ENCODE measurements at places on chromosomes 16 and 17. TPM values are rescaled to one million over a fixed set of nuclear protein-coding genes. Genes with fewer than 3 reads are reported as not detected.

- no peak for DNase-seq
Observed at GRCh38 chr17:16473044-16474011, 18.7 kb downstream of the LRRC75A start.

- no peak for DNase-seq
Observed at GRCh38 chr17:78133971-78134898, 3.7 kb downstream of the TMC8 start.

- DNase-seq = peak; percentile 76
Observed at GRCh38 chr16:9053006-9053601, 38.3 kb upstream of the HAPSTR1 start.

- no peak for DNase-seq
Observed at GRCh38 chr16:10983159-10983558, 38.8 kb downstream of the CLEC16A start.

- no peak for DNase-seq
Observed at GRCh38 chr16:51268237-51268636, 117.2 kb upstream of the SALL1 start.

GRCh38 chr17:16886655-16887322 is 85.1 kb downstream of the TNFRSF13B start:
- no peak for DNase-seq

Gene C17orf78
- 1.6 TPM for total RNA-seq

Gene HOXB8
- total RNA-seq = 16.0 TPM
